ENCODE measurements at places on chromosomes 7 and 10.

DNA sequence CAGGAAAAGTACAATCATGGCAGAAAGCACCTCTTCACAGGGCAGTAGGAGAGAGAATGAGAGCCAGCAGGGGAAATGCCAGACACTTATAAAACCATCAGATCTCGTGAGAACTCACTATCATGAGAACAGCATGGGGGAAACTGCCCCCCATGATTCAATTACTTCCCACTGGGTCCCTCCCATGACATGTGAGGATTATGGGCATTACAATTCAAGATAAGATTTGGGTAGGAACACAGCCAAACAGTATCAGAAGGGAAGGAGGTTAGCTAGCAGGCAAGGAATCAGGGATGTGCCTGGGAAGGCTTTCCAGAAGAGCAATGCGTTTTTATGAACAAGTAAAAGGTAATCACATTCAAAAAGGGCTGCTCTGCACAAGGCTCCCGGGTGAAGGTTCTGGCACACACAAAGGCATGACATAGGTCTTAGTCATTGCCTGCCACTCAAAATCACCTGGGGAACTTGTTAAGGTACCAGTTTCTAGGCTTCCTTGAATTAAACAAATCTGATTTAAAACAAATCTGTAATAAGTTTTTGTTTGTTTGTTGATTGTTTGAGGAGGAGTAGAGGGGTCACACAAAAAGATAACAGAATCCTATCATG lies 40.9 kb downstream of the BMPER start:
- DNase-seq, result no peak

- DNase-seq, result no peak
Observed at GRCh38 chr10:69102440-69102839, 14.5 kb downstream of the SRGN start.

DNA sequence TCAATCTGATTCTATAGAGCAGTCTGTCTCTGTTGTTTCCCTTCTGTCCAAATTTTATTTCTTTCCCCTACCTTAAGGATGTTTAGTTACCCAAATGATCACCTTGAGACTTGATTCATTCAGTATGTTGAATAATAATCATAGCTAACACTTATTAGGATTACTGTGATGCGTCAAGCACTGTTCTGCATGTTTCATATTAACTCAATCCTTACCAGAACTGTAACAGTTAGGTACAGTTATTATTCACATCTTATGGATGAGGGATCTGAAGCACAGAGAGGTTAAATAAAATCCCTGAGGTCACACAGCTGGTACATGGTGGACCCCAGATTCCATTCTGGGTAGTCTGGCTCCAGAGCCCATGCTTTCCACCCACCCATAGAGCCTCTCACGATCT lies 97.9 kb upstream of the SAMD8 start:
- no peak for DNase-seq

DNA sequence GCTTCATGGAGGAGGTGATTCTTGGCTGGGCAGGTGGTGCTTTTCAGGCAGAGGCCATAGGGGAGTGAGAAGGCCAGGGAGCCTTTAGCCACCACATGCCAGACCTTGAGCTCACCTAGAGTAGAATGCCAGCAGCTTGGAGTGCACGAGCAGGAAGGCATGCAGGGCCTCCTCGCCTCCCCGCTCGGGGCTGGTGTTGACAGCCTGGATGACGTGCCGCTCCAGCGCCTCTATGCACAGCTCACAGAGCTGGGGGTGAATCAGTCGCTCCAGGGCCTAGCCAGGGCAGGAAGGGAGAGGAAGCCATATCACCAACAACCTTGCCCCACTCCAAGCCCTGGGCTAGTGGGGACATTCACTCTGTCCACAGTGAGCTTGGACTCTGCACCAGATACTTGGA lies 15.7 kb downstream of the HPS1 start:
- no peak for DNase-seq

- no peak for DNase-seq
Observed at GRCh38 chr10:91556691-91557566, 75.9 kb downstream of the PPP1R3C start.

GRCh38 chr7:73504017-73504416 lies 18.1 kb downstream of the BAZ1B start:
- no peak for DNase-seq

- DNase-seq, result no peak
Observed at GRCh38 chr7:110204527-110204926, 886.4 kb upstream of the LRRN3 start.

GRCh38 chr7:50960621-50961310 lies 178.1 kb upstream of the GRB10 start:
- no peak for DNase-seq

DNA sequence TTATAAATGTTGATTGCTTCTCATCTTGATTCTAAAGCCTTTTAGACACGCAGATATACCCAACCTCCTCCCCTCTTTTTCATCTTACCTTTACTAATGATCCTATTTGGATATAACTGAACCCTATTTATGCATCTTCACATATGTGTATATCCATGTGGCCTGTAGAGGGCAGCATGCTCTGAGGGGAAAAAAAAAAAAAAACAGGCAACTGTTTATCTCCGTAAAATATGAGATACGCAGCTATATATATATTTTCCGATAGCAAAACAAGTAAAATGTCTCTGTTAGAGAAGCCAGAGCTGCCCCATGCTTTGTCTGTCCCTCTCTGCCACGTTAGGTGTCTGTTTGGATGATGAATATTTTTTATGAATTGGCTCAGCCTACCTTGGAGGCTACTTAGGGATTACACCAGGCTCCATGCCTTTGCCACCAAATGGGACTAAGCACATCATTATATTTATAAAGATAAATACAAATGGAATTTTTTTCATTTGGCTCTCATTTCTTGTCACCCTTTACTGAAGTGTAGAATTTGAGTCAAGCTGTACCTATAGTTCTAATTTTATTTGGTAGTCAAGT lies 174.8 kb upstream of the FZD1 start:
- peak; percentile 26 for DNase-seq

GRCh38 chr7:129797214-129797789 lies 155.5 kb downstream of the UBE2H start:
- DNase-seq, result no peak

DNA sequence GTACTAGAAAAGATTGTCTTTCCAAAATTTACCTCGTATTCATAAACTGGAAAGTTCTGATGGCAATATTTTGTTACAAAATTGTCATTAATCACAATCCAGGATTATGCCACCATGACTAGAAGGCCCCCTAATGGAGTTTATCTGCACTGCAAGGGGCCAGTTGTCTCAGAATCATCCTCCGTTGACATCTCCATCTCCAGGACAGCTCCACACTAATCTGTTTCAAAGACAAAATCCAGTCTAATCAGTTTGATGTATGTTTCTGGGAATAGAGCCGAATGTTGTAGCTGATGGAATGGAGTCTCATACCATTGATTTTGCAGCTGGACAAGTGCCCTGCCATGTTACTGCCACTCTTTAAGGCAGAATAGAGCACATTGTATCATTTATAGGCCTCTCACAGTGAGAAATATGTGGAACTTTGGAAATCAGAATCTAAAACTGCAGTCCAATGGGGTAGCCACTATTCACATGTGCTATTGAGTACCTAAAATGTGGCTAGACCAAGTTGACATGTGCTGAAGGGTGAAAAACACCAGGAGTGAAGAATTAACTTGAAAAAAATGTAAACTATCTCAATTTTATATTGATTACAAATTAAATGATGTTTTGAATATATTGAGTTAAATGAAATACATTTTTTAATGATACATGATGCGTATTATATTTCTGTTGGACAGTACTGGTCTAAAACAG lies 38.3 kb upstream of the TOMM7 start:
- no peak for DNase-seq
